Midbrain (tissue), 1 donor: ENCODE measurements at places on chromosomes 7 and 10.

- DNase-seq = no peak
Measured at GRCh38 chr7:88095-88926, 104.1 kb upstream of the FAM20C start.

DNA sequence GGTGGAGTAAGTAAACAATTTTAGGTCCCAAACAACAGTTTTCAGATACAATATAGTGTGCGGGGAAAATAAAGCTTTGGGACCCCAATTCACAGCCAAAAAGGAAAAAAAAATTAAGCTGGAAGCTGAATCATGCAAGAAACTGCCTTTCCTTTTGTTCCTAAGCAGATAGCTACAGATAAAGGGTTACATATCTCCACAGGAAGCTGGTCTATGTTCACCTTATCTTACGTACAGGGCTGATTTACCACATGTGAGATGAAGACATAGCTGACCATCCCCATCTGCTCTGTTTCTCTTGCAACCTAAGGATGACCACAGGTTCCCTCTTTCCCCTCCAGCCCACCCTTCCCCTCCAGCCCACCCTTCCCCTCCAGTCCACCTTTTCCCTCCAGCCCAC, 14.2 kb upstream of the PFKP start:
- DNase-seq = no peak

DNA sequence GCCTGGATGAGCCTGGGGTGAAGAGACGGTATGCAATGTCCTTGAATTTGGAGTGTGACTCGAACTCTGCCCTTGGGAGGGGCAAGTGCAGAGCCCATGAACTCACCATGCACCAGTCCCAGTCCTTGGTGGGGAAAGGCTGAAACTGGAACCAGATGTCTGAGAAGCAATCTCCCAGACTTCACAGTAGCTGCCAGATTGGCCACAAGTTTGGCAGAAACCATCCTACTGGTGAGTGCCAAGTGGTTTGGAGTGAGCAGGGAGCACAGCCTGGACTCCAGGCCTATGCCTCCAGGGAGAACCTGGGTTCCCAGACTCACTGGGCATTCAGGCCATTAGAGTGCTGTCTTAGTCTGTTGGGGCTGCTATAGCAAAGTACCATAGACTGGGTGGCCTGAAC, 99.6 kb upstream of the LYZL1 start:
- no peak for DNase-seq

DNA sequence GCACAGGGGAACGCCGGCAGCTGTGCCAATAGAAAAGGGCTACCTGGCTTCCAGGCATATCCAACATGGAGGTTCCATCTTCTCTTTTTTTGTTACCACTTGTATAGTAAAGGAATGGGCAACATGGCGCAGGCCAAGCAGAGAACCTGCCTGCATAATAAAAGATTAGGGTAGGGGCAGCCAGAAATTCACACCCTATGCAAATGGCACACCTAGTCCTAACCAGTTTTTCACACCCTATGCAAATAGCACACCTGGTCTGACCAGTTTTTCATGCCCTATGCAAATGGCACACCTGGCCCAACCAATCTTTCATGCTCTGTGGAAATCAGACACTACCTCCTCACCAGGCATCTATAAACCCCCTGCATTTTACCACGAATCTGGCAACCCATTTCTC, 369.5 kb downstream of the IPMK start:
- DNase-seq = no peak
